ENCODE measurements at places on chromosomes 2 and 18.

GRCh38 chr2:113230531-113230930 lies 48.2 kb downstream of the PAX8 start:
- peak; percentile 13 for ATAC-seq

DNA sequence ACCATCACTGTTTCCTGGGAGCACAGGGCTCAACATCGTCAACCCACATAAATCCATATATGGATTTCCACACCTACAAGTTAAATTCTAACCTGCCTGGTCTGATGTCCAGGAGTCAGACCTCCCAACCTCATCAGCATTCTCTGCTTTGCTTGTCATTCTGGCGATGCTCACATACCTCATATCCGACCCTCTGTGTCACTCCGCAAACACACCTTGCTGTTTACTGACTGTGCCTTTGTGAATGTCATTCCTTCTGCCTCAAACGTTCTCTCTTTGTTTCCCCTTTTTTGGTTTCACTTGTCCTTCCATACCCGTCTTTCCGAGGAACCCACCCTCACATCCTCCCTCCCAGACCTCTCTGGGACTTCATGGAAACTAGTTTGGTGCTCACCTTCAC lies 187.1 kb downstream of the ACTR3 start:
- no peak for ATAC-seq

GRCh38 chr18:9960258-9960904 lies 46.6 kb downstream of the VAPA start:
- no peak for ATAC-seq

DNA sequence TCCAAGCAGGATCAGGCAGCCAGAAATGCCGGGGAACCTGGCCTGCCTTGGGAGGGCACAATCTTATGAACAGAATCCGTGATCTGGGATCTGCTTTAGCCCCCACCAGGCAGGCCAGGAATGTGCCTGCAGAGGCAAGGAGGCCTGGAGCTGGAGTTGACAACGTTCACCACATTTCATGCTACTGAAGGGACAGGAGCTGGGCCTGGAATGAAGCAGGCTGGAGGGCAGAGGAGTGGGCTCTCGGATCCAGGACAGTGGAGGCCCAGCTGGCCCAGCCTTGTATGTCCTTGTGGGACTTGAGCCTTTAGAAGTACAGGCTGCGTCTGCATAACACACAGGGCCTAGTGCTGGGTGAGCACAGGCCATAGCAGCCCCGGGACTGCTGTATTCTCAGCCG lies 91.8 kb downstream of the KLHL29 start:
- no peak for ATAC-seq

GRCh38 chr2:57877811-57878170 lies 168.8 kb upstream of the VRK2 start:
- ATAC-seq, result no peak

DNA sequence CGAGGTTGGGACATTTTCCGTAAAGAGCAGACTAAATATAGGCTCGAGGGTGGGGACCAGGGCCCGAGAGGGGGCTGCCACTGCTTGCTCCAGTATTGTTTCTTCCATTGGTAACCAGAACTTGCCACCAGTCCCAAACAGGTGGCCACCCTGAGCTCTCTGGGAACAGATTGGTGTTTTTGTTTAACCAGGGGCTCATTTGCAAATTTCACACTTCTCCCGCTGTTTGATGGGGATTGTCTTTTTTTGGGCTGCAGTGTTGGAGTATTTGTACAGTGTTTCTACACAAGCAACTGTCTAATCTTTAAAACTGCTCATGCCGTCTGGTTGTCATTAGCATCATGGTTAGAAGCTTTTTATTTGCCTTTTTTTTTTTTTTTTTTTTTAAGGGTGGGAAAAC lies 8.5 kb downstream of the AGAP1 start:
- ATAC-seq, result no peak

- no peak for ATAC-seq
Observed at GRCh38 chr2:64696636-64697035, 42.9 kb upstream of the SERTAD2 start.

- peak; percentile 44 for ATAC-seq
Observed at GRCh38 chr18:63604791-63605567, 17.8 kb downstream of the SERPINB13 start.

DNA sequence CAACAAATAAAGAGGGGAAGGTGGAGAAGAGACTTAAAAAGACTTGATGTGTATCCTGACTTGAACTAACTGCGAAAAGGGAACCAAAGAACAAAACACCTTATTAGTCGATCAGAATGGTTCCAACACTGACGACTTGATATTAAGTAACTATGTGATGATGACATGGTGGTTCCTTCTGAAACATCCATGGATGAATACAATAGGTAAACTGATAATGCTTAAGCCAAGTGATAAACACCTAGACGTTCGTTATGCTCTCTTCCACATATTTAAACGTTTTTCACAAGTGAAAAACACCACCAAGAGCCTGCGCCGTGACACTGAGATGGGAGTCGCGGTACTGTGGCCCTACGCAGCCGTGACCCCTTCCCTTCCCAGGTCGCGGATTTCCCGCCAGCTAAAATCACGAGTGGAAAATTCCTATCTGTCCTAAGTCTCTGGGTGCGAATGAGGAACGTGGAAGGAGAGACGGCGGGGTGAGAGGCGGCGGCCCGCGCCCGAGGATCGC lies 797 bp downstream of the TTC32 start:
- peak; percentile 1 for ATAC-seq

DNA sequence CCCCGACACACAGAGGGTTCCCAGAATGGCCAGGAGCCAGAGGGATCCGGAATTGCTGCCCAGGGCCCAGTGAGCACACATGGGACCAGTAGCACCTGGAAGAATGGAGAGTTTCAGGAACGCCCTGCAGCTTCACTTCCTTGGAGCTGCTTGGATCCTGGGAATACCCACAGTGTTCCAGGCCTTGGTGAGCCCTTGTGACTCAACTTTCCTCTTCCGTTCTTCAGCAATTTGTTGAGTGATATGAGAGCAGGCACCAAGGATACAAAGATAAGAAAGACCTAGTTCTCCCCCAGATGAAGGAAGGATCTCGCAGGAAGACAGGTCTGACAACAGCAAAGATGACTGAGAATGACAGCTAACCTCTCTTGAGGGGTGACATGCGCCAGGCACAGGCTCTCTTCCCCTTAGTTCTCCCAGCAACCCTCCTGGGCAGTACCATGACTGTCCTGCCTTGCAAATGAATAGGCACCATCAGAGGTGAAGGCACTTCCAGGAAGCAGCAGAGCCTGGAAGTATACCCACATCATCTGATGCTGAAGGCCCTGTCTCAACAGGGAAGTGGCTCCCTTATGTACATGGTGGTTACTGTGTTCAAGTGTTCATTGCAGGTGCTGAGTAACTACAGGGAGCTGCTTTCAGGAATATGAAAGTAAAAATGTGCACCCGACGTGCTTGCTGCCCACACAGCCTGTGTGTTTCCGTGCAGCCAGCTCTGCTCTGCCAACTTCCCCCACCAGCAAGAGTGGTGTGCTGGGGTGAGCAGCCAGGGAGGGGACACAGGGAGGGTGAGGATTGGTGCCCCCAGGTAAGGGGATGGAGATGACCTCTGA lies 116.2 kb downstream of the STPG4 start:
- peak; percentile 86 for ATAC-seq

GRCh38 chr2:120287183-120288015 lies 34.7 kb downstream of the RALB start:
- peak; percentile 97 for ATAC-seq

DNA sequence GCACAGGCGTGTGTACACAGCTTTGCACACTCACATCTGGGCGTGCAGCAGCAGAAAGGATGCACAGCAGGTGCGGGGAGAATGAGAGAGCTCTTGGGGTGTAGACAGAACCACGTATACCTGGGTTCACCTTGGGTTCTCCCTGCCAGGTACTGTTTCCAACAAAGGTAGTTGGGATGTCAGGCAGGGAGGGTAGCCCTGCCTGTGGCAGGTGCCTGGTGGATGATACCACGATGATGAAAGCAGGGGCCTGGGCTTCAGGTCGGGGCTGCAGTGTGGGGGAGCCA lies 6.5 kb upstream of the ARID5A start:
- no peak for ATAC-seq

GRCh38 chr18:7207366-7207915 lies 23.4 kb upstream of the LRRC30 start:
- ATAC-seq, result no peak

DNA sequence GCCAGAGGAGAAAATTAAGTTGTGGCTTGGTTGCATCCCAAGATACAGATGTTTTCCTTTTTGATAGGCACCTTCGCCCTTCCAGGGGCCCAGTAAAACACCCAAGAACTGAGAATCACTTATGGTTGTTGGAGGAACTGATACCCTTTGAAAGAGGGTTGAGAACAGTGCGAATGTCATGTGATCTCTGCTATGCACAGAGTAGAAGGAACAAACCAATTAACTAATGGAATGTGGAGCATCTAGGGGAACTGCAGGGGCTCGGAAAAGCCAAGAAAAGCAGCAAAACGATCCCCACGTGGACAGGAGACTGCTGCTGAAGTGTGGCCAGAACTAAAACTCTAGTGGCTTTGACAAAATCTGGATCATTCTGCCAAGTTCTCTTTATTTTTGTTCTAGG lies 58.8 kb downstream of the APOB start:
- ATAC-seq, result no peak

GRCh38 chr2:235373171-235373570 lies 120.7 kb upstream of the AGAP1 start:
- no peak for ATAC-seq

DNA sequence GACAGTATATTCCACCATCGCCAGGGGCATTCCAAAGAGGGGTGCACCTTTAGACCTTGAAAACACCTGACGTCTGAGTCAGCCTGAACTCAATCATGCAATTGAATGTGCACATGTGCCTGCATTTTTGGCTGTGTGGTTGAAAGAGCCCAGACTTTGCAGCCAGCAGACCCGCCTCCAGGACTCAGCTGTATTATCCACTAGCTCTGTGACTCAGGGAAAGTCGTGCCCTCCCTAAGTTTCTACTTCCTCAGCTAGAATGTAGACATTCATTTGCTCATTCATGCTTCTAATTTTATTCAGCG lies 94.2 kb downstream of the LRRC30 start:
- no peak for ATAC-seq

DNA sequence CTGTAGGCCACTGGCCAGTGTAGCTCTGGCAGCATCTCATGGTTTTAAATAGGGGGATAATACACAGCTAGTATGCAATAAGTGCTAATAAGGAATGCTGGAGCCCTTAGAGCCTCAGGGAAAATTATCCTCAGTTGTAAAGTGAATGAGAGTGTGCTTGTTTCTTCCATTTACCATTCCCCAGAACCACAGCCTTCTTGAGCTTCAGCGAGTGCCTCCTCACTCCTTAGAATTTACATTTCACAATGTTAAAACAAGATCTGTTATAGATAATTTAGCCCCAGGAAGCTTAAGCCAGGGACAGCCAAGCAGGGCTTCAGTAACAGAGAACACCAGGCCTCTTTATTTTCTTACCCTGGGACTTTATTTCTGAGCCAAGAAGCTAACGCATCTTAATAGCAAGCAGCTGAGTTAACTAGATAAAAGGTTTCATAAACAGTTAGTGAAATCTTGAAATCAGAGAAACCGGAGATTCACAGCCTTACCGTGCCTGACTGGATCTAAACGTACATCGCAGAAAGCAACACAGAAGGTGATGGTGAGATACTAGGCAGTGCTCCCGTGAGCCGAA lies 535.2 kb downstream of the TDRD15 start:
- ATAC-seq, result no peak

DNA sequence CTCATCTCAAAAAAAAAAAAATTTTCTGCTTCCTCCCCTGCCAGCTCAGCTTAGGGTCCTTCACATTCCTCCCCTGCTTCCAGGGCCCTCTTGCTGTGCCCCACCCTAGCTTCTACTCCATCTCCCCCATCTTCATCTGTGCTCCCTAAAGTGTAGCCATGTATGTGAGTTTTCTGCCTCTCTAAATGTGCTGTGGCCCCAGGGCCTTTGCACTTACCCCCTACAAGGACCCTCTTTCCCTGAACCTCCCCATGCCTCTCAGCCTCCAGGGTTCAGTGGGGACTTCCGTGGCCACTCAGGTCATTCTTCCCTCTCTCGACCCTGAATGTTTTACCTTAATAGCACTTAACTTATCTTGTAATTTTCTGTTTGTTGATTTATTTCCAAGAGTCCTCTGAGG lies 6.2 kb upstream of the ARHGEF4 start:
- ATAC-seq, result no peak

DNA sequence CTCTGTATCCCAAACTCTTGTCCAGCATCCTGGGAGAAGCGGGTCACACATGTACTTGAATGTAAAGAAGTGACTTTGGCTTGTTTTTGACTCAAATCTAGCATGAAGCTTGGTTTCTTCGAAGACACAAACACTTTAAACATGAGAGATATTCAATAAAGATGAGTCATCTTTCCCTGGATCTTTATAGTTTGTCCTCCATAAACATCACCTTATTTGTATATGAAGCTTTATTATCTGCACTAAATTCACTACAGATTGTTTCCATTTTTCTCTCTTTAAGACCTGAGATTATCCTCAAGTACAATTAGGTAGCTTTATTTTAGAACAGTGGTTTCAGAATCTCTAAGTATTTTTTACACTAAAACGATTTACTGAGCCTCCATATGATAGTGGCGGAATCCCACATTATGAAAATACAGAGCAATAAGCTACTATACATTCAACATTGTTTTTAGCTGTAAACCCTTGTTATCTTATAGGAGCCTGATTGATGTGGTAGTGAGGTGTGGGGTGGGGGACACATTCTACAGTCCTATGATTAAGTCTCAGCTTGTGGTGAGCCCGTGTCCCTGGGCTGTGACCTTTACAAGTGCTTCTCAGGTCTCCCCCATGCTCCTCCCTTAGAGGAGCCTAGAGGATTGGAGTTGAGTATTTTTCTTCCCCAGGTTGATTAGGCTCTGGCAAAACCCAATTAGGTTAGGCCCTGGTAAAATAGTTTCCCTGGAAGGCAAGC lies 79.6 kb upstream of the RAPGEF4 start:
- ATAC-seq, result no peak

GRCh38 chr18:3839581-3839981 lies 389.6 kb downstream of the TGIF1 start:
- no peak for ATAC-seq

GRCh38 chr2:197873293-197873701 lies 68.9 kb downstream of the PLCL1 start:
- ATAC-seq, result peak; percentile 41

DNA sequence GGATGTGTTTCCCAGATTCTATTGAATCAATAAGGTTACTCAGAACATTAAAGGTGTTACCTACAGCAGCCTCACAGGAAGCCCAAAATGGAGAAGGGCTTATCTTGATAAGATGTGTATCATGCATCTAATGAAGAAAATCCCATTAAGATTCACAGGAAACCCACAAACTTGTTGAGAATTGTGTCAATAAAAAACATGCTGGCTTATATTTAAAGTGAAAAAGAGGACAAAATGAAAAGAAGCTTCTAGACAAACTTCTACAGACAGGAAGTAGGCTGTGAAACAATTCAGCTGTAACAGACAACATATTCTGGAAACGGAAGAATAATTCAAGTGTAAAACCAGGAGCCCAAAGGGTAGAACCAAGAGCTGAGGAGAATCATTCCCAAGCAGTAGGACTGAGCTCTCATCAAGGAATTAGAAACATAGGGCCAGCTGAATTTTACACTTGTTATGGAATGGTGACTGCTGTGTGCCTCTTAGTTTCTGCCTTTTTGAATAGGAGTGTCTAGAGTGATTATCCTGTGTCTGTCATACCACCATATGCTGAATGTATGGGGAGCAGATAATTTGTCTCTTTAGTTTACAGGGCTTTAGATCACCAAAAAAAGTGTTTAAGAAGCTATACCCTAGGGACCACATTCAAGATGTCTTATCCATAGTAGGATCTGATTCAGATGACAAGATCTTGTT lies 9.6 kb downstream of the IMMT start:
- peak; percentile 69 for ATAC-seq

Measured in activated T-helper 17 cell treated with anti-CD3 and anti-CD28 coated beads, Interleukin-2, amount 50 U/mL, for 72 hours (primary cell).